Activated T-cell treated with anti-CD3 and anti-CD28 coated beads, Interleukin-2, amount 50 U/mL, for 24 hours (primary cell): ENCODE measurements at places on chromosomes 5 and 9.

GRCh38 chr9:109244179-109245132, 76.4 kb downstream of the EPB41L4B start:
- peak; percentile 77 for DNase-seq

GRCh38 chr9:5870691-5871090, 20.0 kb upstream of the MLANA start:
- DNase-seq: no peak

- DNase-seq: no peak
Observed at GRCh38 chr5:133884569-133885311, 83.7 kb downstream of the C5orf15 start.

- DNase-seq: peak; percentile 88
Observed at GRCh38 chr9:136902259-136902821, 16.0 kb downstream of the TRAF2 start.

DNA sequence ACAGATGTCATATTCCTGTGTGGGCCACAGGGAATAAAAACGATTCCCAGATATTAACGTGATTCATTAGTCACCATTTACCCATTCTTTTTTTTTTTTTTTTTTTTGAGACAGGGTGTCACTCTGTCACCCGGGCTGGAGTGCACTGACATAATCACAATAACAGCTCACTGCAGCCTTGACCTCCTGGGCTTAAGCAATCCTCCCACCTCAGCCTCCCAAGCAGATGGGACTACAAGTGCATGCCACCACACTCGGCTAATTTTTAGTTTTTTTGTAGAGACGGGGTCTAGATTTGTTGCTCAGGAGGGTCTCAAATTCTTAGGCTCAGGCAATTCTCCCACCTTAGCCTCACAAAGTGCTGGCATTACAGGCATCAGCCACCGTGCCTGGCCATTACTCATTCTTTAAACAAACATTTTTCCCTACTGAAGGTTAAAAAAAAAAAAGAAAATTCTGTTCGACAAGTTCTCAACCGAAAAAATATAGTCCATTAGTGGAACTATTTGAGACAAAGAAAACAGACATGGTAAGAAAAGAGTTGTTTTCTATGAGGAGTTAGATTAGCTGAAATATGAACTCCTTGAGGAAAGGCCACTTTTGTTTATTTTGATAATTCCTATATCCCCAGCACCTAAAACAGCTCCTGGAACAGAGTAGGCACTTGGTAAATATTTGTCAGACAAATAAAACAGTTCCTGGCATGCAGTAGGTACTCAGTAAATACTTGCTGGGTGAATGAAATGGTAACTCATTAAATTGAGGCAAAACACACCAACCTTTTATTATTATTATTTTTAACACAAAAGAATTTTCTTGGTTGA, 32.1 kb upstream of the PDCL start:
- DNase-seq: no peak

- peak; percentile 56 for DNase-seq
Observed at GRCh38 chr5:78509884-78510769, 138.4 kb downstream of the LHFPL2 start.

- no peak for DNase-seq
Observed at GRCh38 chr9:126417684-126418083, 91.1 kb downstream of the MVB12B start.

DNA sequence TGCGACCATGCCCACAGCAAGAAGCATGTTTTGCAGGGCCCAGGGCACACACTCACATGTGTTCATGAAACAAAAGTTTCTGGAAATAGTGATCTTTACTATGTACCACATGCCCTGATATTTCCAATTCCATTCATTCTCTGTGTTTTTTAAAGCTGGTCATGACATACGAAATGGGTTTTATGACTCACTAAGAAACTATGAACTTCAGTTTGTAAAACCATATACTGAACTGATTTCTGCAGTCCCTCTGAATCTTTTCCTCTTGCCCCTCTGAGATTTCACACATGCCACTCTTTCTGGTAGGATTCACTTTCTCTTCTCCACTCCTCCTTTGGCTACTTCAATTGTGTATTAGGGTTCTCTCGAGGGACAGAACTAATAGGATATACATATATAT, 416.1 kb upstream of the TRPC7 start:
- no peak for DNase-seq

- no peak for DNase-seq
Observed at GRCh38 chr9:79428422-79428821, 143.3 kb upstream of the TLE4 start.

DNA sequence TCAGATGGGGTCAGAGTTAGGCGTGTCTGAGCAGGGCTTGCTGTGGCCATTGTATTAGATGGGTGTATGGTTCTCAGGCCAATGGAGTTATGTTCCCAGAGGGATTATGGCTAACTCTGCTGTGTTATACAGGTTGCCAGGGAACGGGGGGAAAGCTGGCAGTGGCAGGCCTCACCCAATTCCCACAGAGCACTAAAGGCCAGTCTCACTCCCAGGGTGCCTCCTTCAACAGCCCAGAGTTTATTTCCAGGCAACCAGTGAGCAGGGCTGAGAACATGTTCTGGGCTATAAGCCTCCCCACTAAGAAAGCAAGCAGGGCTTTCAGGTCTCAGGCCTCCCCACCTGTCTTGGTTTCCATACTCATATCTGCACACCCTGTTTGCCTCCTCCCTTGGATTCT, 597.9 kb downstream of the ZNF608 start:
- DNase-seq: no peak

GRCh38 chr5:42020788-42021530, 95.9 kb downstream of the FBXO4 start:
- DNase-seq: no peak

GRCh38 chr5:10579536-10580521, 16.0 kb downstream of the ANKRD33B start:
- DNase-seq: no peak

- no peak for DNase-seq
Observed at GRCh38 chr5:174300941-174301761, 255.6 kb downstream of the NSG2 start.

DNA sequence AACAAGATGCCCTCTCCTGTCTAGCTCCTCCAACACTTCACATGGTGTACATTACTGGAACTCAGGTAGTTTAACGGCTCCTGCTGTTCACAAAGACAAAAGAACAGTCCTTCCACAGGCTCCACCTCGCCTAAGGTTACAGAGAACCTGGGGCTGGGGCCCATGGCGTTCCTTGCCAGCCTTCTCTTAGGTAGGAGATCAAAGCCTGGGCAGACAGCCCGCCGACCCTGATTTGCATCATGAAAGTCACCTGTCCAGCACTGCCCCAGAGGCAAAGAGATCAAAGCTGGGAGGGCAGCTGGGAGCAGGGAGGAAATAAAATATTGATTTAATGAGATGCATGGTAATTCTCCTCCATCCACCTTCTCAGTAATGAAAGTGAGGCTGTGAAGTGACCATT, 115.0 kb upstream of the SLIT3 start:
- no peak for DNase-seq

GRCh38 chr5:109739741-109740728, 50.3 kb downstream of the MAN2A1 start:
- DNase-seq: no peak

DNA sequence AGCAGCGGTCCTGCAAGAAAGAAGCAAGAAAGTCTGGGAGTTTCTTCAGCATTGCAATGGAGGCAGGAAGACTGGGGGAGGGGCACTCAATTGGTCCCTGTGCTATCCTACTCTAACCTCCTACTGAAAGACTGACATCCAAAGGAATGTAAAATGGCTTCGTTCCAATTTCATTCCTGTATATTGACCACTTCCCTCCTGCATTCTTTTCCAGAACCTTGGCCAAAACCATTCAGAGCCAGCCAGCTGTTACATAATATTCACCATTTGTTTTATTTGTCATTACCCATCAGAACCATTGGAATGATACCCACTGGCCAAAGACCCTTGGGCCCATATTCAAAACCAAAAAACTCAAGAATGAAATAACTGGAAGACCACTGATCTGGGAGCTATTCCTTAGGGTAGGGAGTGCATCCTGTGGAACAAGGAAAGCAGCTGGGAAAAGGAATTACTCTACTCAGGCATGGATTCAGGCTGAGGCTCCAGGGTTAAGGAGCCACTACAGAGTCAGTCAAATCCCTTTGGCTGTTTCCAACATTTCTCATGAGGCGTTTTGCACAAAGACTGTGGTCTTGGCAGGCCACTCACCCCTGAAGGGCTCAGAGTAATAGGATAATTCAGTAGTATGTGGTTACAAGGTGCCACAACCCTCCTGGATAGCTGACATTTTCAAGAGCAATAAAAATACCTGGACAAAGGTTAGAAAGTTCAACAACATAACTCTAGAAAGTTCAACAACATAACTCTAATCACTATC, 148.7 kb upstream of the SLC1A3 start:
- DNase-seq: no peak
